ENCODE measurements at places on chromosomes 12 and 14.

GRCh38 chr12:93223440-93224426 lies 154.0 kb upstream of the NUDT4 start:
- DNase-seq: no peak

GRCh38 chr14:92022036-92022435 lies 17.8 kb downstream of the TRIP11 start:
- DNase-seq: no peak

DNA sequence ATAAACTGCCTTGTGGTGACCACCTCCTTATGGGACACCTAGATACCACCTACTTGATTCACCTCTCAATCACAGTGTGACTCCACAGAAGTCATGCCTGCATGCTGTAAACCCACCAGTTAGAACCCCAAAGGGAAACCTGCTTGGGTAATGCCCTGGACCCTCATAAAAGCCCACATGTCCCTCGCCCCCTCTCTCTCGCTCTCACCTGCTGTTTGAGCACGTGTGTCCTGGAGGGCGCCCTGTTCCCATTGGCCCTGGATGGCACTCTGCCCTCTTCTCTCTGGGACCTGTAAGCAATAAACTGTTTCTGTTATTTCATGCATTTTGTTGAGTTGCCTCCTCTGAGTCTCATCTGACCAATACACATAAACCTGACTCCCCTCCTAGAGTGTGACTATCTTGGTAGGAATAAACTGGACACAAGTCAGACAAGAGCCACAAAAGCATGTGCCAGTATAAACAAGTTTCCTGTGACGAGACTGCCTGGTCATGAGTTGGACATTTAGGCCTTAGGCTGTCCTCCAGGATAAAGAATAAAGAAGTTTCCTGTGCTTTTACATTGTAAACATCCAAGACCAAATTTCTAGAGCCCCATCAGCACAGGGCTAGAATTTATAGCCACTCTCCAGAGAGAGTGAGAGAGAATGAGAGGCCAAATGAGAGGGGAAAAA lies 8.6 kb downstream of the IFI27L2 start:
- no peak for DNase-seq

DNA sequence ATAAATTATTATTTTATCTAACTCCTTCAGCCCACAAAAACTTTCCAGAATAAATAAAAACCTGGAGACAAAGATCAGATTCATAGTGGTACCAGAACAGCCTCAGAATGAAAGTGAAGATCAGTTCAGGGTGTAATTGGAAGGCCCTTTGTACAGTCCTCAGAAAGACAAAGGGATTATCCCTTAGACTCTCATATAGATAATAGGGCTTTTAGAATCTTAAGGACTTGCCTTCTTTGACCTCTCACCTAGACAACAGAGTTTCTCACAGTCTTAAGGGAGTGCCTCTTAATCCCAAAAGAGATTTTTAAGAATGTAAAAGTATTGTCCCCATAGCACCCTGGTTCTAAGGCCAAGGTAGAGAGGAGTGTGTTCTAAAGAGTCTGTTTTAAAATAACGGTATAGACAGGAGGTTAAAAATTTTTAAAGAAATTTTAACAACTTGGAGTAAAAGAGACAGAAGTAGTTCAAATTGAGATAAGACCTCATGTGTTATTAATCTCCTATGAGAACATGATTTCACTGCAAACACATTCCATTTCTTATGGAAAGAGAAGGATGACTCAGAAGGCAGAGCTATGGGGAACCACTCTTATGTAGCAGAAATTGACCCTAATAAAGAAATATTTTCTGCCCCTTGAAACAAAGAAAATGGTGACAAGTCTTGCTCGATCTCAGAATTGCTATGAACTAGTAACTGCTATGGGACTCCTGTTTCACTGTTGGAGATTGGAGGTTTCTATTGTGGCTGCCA lies 24.2 kb upstream of the NOVA1 start:
- no peak for DNase-seq

DNA sequence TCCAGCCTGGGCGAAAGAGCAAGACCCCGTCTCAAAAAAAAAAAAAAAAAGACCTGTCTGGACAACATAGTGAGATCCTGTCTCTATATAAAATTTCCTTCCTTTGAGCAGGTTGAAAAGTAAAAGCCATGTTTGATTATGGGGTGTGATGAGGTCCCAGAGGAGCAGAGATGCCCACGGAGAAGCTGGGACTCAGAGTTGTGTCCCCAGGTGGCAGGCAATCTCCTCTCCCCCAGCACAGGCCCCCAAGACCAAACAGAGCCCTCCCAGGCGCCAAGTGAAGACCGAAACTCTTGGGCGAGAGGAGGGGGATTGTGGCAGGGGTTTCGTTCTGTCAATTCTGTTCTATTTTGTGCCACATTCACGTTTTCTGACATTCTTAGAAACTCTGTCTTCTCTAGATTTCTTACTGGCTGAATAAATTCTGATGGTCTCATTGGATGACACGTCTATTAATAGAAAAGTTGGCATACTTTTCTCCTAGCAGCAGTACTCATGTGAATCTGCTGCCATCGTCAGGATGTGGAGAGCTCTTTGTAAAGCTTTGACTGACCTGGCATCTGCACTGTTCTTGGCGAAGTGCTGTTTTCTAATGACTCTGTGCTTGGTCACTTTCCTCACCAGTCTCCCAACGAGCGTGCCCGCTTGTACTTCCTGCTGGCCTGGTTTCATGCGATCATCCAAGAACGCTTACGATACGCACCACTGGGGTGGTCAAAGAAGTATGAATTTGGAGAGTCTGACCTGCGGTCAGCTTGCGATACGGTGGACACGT lies 43.4 kb downstream of the HSP90AA1 start:
- DNase-seq: no peak

DNA sequence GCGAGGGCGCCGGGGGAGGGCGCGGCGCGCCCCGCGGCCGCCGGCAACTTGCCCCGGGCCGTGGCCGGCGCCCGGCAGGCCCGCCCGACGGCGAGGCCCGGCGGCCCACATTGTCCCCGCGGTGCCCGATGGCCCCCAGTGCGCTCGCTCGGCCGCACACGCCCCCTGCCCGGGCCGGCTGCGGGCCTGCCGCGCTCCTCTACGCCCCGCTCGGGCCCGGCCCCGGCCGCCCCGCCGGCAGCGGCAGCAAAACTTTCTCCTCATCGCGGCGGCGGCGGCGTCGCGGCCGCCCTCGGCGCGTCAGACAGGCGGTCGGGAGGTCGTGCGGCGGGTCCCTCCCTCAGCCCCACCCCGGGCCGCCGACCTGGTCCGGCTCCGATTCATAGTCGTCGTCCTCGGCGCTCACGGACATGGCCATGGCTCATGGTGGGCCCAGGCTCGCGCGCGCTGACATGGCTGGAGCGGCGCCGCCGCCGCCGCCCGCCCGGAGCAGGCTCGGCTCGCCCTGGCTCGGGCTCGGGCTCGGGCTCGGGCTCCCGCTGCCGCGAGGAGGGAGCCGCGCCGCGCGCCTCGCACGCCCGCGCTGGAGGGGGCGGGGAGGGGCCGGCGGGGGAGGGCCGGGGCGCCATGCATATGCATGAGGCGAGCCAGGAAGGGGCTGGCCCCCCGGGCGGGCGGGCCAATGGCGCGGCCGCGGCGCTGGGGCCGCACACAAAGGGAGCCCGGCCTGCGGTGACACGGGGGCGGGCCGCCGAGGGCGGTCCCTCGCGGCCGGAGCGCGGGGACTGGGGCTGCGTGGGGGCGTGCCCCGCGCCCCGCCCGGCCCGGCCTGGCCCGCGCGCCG lies 67.1 kb downstream of the RNF34 start:
- peak; percentile 86 for DNase-seq

DNA sequence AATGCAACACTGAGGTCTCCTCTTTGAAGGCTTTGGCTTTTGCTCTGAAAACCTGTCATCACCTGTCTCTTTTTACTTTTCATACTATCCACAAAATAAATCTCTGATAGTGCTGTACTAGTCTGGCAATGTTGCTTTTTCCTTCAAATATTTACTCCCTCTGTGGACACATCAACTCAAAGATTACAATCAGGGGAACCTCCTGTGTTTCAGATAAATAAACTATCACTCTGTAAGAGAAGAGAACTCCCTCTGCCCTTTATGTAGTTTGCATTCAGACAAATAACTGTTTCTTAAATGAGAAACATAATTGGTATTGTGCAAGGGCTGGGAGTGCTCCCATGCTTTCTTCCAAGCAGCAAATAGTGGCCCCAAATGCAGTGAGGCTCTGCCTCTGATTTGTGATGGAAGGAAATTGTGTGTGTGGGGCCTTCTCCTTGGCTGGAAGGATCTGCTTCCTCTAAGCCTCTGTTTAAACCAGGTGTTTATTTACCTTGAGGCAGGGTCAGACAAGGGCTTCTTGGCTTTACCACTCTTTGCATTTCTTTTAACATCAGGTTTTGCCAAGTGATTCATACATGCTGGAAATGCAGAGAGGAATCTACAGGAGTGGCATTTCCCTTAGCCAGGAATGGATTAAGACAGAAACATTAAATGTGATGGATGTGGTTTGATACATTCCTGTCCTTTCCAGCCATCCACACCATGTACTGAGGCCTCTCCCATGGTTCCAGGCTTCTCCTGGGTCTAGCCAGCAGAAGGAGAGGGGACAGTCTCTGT lies 69.0 kb downstream of the AKAP6 start:
- no peak for DNase-seq

- peak; percentile 42 for DNase-seq
Observed at GRCh38 chr12:52506858-52507715, 13.1 kb downstream of the KRT5 start.

DNA sequence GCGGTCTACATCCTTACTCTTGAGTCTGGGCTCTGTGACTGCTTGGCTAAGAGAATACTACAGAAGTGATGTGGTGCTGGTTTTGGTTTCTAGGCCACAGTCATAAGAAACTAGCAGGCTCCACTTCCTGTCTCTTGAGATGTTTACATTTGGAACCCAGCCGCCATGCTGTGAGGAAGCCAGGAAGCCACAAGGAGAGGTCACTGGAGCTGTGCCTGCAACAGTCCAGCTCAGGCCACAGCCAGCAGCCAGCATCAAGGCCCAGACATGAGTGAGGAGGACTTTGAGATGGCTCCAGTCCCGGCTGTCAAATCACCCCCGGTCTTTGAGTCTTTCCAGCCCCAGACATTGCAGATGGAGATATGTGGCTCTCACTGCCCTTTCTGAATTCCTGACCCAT lies 12.9 kb upstream of the FAM181A start:
- DNase-seq: no peak

- no peak for DNase-seq
Observed at GRCh38 chr12:106170285-106170684, 31.5 kb upstream of the NUAK1 start.

DNA sequence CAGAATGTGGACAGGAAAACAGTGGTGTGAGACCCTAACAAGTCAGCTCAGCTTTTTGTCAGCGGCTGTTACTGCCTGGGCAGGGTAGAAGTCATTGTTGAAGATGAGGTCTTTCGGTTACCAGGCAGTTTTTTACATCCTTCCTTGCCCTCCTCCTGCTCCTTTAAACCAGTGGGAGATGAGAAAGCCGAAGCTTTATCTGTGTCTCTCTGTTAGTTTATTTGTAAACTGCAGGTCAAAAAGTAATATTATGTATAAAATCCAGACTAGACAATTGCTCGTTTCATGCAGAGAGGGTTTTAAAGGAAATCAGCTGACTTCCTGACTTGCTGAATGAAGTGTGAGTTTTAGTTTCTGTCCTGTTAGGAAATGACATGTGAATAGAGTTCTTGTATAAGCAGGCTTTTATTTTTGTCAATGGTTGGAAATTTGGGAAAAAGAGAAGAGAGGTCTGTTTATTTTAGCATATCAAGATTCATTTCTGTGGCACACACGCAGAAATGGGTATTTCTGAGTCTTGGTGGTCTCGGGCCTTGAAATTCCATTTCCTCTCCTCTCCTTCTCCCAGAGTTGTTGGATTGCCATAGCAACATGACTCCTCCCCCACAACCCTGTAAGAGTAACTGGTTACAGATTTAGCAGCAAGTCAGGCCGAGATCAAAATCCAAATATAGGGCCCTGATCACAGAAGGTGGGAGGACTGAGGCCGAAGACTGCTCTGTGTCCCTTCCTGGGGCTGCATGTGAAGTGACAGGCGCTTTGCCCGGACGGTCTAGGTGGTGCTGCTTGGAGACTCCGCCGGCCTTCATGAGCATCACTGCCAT lies 60.8 kb downstream of the SAMD4A start:
- no peak for DNase-seq

DNA sequence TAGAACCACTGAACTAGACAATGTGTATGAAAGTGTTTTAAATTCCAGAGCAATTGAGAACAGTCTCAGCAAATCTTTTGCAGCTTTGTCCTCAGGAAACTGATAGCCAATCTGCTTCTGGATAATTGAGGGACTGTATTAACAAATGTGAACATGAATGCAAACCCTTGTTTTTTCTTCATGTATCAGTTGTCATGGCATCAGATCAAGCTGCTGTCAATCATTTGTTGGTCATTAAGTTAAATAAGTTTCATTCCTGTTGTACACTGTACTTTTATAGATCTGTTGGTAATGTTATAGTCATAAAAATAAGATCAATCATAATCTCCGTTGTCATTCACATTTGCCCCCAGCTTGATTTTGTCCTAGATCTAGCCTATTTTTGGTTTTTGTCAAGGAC lies 65.5 kb upstream of the RFX4 start:
- no peak for DNase-seq

GRCh38 chr12:50200552-50201273 lies 33.5 kb upstream of the CERS5 start:
- no peak for DNase-seq

GRCh38 chr14:74648601-74649000 lies 36.6 kb upstream of the LTBP2 start:
- no peak for DNase-seq

DNA sequence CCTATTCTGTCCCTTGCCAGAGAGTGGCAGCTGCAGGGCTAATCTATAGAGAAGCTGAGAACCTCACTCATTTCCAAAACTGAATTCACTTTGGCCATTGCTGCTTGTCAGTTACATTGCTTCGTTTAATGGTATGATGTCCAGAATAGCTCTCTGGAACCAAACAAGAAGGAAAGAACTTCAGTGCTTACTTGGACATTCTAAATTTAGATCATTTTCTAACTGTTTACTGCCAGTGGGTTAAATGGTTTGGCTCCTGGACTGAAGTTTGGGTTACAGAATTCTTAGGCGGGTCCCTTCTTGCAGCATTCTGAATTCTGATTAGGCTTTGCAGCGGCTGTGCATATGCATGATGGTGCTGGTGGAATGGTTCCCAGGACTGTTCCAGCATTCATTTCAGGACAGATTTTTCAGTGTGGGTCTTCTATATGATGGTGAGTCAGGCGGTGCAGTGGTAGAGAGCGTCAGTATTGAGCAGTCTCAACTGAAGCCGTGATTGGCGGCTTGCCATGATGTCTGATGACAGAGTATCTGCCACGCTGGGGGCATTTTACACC lies 148.7 kb downstream of the DYRK2 start:
- no peak for DNase-seq
